Stimulated activated CD4-positive, alpha-beta T cell treated with anti-CD3 and anti-CD28 coated beads, Interleukin-4, amount 100 ng/mL, for 48 hours (primary cell): ENCODE measurements at places on chromosomes 12 and 14.

GRCh38 chr12:75951399-75952278 lies 79.9 kb downstream of the PHLDA1 start:
- DNase-seq: no peak

GRCh38 chr12:52677126-52677525 lies 3.1 kb downstream of the KRT1 start:
- no peak for DNase-seq

DNA sequence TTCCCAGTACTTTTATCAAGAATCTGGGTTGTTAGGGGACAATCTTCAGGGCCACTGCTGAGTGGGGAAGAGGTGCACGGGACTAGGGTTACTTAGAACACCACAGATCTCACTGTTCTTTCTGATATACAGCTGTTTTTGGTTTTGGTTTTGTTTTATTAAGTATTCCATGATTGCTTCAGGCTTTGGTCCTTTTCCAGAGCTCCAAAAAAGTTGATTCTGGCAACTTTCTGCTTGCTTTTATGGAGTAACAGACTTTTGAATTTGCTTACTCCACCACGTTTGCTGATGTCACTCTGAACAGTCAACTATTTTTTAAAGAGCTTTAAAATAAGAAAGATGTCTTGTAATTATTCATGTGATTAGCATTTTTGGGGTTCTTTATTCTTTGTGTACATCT lies 368.1 kb upstream of the FOXG1 start:
- no peak for DNase-seq

DNA sequence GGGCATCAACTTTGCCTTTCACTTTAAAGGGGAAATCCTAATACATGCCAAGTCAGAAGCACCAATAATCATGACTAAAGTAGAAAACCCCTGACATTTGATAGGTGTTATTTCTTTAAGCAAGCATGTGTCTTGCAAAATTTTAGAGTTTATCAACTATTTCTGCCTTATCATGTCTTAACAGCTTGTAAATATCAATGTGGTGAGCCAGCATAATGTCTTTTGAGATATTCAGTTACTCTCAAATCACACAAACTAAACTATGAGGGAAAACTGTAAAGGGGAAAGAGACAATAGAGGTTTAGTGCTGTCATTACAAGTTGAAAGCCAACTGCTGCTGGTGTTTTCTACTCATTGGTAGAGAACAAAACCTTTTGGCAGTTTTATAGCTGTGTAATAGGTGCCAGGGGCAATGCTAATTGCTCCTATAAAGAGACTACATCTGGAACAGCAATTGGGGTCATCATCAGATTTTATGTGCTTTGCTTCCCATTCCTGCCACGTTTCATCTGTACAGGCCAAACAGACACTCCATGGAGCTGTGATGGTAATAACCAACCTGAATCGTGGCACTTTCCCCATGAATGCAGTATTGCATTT lies 1027.4 kb downstream of the FSCB start:
- no peak for DNase-seq

DNA sequence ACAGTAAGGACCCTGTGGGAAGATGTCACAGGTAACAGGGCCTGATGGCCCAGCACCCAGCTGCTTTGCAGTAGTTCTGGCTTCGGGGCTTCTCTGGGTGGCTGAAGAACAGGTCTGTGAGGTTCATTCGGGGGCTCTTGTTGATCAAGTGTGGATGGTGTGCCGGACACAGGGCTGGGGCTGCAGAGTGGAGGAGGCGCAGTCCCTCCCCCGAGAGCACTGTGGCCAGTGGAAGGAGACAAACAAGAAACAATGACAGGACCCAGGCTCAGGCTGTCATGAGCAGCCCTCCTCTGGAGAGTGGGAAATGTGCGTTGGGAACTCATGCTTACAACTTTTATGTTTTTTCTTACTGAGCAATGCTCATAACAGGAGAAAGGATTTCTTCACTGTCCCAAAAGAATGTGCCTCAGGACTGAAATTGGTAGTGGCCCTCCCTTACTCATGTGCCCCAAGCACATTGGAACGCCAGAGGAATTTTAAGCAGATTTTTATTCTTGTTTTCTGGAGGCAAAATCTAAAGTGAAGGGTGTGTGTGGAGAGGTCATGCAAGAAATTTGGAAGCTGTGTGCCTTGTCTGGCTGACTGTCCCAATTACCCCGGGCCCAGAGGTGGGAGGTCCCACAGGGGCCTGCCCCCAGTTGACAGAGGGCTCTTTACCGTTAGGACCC lies 233.8 kb downstream of the CACNA1C start:
- no peak for DNase-seq

GRCh38 chr12:51005671-51006070 lies 20.5 kb downstream of the SLC11A2 start:
- no peak for DNase-seq

- DNase-seq: no peak
Measured at GRCh38 chr12:132618683-132619043, at the start of gene P2RX2. P2RX2 (plus strand) TSS chr12:132618776; CDS start chr12:132618817, 41 bp downstream.

- no peak for DNase-seq
Measured at GRCh38 chr12:52862023-52862422, 13.2 kb upstream of the KRT78 start.

GRCh38 chr12:124292385-124292784 lies 2.5 kb upstream of the RFLNA start:
- DNase-seq: no peak

DNA sequence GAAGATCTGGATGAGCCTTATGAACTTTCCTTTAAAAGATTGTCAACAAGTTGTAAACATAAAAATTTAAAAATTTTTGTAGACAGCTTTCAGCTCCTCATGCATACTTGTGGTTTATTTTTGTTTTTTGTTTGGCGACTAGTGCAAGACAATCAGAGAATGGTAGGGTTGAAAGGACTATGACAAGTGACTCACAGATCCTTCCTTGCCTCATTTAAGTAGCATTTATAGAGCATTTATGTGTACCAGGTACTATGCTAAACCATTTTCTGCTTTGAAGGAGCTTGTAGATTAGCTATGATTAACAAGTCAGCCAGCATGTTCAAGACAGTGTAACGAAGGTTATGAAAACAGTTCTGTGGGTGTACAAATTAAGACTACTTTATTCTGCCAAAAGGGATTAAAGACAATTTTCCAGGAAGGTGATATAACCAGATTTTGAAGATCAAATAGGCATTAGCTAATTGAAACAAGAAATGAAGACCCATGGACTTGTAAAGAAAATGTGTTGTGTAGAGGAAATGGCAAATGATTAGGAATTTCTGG lies 122.0 kb downstream of the PCNX1 start:
- no peak for DNase-seq

GRCh38 chr14:68669111-68669511 lies 123.8 kb downstream of the ZFP36L1 start:
- DNase-seq: no peak

DNA sequence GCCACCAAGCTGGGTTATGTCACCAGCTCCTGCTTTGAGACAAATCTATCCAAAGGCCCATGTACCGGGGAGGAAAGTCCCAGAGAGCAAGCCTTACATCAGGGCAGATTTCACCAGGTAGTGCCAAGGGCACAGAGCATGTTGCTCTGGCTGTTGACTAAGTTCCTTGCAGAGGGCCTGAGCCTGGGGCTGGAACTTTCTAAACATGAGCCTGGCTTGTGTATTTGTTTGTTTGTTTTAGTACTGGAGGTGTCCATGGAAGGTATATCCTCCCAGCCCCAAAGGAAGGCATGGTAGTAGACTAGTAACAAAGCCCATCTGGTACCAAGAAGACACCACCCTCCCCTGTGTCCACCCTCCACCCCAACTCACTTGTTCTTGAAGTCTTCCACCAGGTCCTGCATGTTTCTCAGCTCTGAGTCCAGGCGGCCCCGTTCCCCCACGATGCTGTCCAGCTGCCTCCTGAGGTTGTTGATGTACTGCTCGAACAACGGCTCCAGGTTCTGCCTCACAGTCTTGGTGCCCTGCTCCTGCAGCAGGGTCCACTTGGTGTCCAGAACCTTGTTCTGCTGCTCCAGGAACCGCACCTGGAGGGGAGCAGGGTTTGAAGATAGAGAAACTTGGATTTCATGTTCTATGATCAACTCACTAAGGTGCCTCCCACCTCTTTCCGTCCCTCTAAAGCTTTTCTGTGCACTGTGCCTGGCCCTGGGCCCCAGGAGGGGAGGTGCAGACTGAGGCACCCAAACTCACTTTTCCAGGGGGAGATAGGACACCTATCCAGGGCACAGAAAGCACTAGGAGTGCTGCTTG lies 1.4 kb downstream of the KRT5 start:
- no peak for DNase-seq

DNA sequence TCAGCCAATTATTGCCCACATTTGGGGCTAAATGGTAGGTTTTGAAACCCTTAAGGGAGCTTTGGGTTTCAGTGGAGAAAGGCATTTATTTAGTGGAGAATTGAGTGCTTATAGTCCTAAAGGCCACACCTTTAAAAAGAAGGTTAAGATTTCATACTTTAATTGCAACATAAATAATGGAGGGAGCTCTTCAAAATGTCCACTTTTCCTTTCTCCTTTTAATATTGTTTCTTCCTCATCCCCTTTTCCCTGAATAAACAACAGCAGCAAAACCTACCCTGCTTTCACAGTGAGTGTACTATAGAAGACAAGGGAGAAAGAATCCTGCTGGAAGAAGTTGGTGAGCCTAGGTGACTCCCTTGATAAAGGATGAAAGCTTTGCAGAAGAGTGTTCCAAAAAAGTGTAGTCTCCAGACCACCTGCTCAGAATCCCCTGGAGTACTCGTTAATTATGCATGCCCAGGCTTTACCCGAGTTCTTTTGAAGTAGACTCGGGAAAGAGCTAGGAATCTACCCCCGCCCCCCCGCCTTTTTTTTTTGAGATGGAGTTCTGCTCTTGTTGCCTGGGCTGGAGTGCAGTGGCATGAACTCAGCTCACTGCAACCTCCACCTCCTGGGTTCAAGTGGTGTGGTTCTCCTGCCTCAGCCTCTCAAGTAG lies 11.5 kb upstream of the EID3 start:
- no peak for DNase-seq

GRCh38 chr12:185576-185955 lies 28.4 kb downstream of the SLC6A12 start:
- no peak for DNase-seq

- DNase-seq: no peak
Measured at GRCh38 chr14:25526290-25526689, 476.3 kb upstream of the STXBP6 start.

- DNase-seq: no peak
Measured at GRCh38 chr12:31362115-31362758, 36.3 kb upstream of the SINHCAF start.

- DNase-seq: no peak
Measured at GRCh38 chr14:102197317-102197853, 57.7 kb downstream of the WDR20 start.

- DNase-seq: no peak
Measured at GRCh38 chr14:33455654-33456345, 495.1 kb downstream of the EGLN3 start.

- no peak for DNase-seq
Measured at GRCh38 chr12:88325816-88326189, 183.7 kb downstream of the TMTC3 start.

DNA sequence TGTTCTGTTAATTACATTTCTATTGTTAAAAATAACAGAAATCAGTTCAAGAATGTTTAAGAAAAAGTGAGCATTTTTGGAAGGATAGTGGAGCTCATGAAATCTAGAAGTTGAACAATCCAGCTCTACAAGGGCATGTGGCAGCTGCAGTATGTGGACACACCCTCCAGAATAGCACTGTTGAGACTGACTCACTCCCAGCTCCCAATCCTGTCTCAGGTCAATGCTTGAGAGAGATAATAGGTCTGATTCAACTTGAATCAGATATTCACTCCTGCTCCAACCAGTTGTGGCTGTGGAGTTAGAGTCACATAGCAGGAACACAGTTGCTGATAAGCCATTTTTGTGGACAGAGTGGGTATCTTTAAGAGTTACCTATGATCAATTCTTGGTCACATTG lies 113.0 kb upstream of the NTF3 start:
- no peak for DNase-seq

DNA sequence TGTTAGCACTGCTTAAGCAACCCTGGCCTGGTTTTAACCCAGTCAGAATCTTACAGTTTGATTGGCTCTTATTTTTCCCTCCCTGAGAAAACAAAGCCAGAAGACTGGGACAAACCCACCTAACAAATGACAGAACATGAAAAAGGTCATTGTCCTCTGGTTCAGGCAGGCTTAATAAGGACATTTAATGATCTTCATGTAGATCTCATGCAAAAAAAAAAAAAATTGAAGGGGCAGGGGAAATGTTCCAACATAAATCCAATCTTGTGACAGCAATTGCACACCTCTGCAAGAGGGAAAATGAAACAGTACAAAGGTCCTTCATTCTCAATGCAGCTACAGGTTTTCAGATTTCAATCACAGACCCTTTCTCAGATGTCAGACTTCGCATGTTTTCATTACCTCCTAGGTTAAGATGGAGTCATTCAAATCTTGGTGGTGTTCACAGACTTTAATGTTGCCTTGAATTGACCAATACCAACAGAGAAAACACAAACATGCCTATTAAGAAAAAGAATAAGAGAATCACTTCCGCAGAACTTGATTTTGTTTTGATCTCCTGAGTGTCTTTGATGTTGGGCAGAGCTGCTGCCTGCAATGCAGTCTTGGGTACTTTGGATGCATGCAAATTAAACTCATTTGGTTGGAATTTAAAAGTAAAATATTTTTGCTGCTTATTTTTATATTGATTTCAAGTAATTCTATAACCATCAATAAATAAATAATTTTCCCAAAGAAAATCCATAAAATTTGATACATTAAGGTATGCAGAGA lies 359.0 kb downstream of the BTG1 start:
- no peak for DNase-seq

GRCh38 chr12:34401659-34402227 lies 379.4 kb downstream of the ALG10 start:
- no peak for DNase-seq

DNA sequence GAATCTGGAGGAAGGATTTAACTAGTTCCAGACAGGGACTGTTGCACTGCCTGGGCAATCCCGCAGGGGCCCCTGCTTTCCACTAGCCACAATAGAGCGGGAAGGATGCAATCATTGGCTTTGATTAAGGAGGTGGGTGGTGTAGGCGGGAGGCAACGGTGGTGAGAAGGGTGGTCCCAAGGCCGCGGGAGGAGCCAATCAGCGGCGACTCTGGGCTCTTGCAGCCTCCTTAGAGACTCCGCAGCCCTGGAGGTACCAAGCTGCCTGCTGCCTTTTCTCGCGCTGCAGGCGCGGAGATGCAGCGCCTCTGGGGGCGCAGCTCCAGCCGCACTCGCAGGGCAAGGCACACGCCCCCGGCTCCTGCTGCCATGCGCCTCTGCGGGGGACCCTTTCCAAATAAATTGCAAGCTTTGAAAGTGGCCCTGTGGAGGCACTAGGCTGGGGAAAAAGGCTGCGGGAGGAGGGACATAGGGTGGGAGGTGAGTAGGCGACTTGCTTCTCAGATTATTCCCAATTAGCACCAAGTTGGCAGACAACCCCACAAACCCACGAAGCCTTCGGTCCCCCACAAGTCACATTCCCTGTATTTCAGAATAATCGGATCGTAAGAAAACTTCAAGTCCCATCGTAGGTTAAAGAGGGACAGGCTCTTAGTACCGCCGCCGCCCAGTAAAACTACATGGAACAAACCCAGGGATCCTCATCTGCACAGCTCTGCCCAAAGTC lies 858 bp upstream of the KCNA1 start:
- no peak for DNase-seq

- no peak for DNase-seq
Measured at GRCh38 chr12:49189731-49190716, 1.1 kb upstream of the TUBA1A start.

GRCh38 chr12:19779395-19780056 lies 340.2 kb downstream of the AEBP2 start:
- DNase-seq: no peak

- peak; percentile 69 for DNase-seq
Measured at GRCh38 chr12:47904713-47905709, at the start of gene VDR. VDR (minus strand) TSS chr12:47904994; CDS start chr12:47879113, 25,881 bp downstream.

- DNase-seq: no peak
Measured at GRCh38 chr12:132456186-132456943, 33.6 kb upstream of the FBRSL1 start.

GRCh38 chr14:21268617-21269251 lies 508 bp downstream of the HNRNPC start:
- DNase-seq: no peak
